Cardiac muscle cell (in vitro differentiated cells and primary cell): ENCODE measurements at places on chromosomes 3 and 15. TPM values are rescaled to one million over a fixed set of nuclear protein-coding genes. Genes with fewer than 3 reads are reported as not detected.

ITIH4 gene
- polyA plus RNA-seq, result 1.7 and 2.0 TPM in 2 replicates

TMC3 gene
- 0.20 TPM in 2 replicates for polyA plus RNA-seq

TMCO5A gene
- not detected in 2 replicates for polyA plus RNA-seq

WDR93 gene
- polyA plus RNA-seq, result 0.59 and 0.73 TPM in 2 replicates

RAB7A gene
- polyA plus RNA-seq, result 189 TPM in 2 replicates

DNA sequence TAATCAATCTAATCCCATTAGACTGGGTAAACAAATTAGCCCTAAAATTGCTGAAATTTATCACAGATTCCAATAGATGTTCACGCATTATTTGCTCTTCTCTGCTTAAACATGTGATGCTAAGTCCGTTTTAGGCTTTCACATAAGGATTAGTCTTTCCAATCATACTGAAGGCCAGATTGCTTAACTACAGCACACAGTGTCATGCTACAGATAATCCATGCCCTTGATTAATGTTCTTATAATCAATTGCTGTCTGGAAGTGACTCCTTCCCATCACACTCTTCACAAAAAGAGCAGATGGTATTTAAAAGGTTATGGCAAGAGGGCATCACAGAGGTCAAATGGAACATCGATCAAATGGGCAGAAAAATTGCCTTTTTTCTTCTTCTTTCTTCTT lies 471.5 kb upstream of the ROBO1 start:
- no peak for DNase-seq

DNA sequence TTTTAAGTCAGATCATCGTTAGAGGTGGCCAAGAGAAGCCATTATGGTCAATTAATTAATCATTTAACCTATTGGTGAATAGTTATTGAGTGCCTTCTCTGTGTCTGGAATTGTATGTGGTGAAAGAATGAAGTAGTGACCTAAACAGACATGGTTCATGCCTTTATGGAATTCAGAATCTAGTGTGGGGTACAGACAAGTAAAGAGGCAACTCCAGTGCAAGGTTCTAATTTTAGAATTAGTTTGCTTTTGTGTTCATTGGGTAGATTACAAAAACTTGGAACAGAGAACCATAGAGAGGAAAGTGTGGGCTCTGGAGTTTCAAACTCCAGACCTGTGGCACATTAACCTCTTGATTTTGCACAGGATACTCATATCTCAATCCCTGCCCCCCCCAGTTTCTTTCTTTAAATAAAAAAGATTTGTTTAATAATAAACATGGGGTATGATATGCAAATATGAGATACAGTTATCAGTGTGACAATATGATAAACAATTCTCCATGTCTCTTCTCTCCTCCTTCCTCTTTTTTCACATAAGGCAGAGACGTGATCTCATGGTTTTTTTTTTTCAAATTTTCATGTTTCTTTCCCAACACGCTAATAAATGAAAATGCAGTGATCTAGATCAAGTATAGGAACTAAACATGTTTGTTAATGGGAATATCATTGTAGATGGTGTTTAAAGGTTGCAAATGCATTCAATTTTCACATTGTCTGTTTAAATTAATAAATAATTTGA lies 117.9 kb downstream of the MITF start:
- peak; percentile 59 for DNase-seq

DNA sequence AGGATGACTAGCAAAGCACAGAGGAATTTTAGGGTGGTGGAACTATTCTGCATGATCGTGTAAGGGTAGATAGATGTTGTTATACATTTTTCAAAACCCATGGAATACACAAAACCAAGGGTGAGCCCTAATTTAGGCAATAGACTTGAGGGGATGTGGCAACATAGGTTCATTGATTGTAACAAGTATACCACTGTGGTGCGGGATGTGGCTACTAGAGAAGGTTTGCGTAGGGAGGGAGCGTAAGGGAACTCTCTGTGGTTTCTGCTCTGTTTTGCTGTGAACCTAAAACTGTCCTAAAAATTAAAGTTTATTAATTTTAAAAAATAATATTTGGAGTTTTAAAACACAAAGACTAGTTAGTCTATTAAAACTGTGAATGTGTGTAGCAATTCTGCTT lies 202.8 kb downstream of the PLCL2 start:
- DNase-seq, result no peak

- no peak for DNase-seq
Observed at GRCh38 chr15:64808785-64809453, 16.5 kb downstream of the PIF1 start.

DNA sequence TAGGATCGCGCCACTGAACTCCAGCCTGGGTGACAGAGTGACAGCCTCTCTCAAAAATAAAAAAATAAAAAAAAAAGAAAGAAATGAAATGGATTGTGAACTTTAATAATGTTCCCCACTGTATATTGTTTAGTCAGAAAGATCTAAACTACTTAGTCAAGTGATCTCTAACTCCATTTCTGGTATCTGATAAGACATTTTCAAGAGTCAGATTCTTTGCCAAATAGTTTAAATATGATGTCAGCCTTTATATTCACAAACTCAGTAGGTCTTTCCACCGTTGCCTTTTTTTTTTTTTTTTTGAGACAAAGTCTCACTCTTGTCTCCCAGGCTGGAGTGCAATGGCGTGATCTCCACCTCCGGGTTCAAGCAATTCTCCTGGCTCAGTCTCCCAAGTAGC lies 29.0 kb upstream of the OSBPL11 start:
- DNase-seq, result peak; percentile 21

GRCh38 chr3:111531446-111531845 lies 10.6 kb upstream of the CD96 start:
- no peak for DNase-seq

DNA sequence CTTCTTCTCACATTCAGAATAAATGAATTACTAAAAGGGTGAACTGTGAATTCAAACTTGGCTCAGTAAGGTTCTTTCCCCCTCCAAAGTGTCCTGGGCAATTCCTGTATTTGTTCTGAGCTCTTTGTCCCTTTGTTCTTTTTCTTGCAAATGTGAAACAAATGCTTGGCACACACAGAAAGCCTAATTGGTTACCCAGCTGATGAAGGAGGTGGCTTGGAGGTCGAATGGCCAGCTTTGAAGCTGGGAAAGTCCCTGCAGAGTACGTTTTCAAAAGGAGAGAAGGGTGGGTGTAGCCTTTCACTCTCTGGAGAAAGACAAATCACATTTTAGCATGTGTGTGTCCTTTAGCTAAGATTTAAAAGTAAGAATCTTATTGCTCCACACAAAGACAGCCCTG lies 154.4 kb downstream of the PEX5L start:
- DNase-seq, result no peak

GRCh38 chr15:43493703-43494472 lies 932 bp upstream of the TP53BP1 start:
- no peak for DNase-seq

GRCh38 chr3:141346839-141347238 lies 21.5 kb upstream of the ZBTB38 start:
- no peak for DNase-seq

DNA sequence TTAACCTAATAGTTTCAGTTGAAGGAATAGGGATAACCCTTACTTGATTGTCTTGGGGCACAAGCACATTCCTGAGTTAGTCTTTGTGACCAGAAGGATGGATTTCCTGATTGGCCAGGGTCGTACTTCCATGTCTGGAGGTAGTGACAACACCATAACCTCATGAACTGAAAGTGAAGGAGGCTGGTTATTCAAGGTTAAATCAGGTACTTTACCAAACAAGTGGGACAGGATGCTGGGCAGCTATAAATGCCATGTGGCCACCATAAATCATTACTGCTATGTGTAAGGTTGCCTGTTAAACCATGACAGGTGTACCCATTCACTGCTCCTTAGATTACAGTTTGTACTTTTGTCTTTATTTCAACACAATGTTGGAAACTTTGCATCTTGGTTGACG lies 128.3 kb upstream of the SAMMSON start:
- no peak for DNase-seq

GRCh38 chr15:80582816-80583423 lies 112.2 kb upstream of the ABHD17C start:
- no peak for DNase-seq

DNA sequence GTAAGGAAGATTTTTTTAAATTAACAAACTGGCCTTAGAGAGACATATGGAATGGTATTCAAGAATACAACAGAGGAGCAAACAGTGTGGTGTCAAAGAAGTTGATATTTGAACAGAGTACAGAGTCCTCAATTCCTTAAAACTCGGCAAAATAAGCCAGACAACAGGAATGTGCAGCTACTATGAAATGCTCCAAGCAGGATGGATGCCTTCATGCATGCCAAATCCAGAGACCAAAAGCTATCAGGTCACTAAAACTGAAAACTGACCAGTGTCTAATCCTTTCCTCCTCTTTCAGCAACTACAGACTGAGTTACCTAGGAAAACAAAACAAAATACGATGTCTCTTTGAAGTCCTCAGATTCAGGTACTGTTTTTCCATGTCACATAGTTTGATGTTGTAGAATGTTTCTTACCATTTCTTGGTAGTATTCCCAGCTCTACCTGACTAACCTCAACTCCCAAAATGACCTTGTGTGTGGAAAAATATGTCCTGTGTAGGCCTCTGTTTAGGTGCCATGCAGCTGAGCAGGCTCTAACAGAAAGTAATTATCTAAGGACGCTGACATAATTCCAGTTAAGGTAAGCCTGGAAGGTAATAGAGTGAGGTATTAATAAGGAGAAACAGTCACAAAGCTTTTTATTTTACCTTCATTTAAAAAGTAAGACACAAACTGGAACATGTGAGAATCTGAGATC lies 46.9 kb downstream of the TBL1XR1 start:
- no peak for DNase-seq

GRCh38 chr3:55893045-55893664 lies 406.0 kb upstream of the WNT5A start:
- DNase-seq, result no peak

DNA sequence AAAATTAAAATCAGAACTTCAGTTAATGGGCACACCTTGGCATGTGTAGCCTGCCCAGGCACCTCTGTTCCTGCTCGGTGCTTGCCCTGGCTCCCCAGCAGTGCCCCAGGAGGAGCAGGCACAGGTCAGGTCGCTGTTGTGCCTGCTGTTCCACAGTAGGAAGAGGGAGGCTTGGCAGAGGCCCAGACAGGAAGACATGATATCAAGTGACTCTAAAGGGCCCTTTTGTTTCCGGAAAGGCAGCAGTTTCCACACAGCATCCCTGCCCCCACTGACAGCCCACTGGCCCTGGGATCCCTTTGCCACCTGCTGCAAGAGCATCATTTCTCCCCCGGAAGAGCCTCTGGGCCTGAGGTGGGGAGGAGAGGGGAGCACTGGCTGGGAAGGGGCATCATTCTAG lies 40.5 kb upstream of the HES1 start:
- no peak for DNase-seq

DNA sequence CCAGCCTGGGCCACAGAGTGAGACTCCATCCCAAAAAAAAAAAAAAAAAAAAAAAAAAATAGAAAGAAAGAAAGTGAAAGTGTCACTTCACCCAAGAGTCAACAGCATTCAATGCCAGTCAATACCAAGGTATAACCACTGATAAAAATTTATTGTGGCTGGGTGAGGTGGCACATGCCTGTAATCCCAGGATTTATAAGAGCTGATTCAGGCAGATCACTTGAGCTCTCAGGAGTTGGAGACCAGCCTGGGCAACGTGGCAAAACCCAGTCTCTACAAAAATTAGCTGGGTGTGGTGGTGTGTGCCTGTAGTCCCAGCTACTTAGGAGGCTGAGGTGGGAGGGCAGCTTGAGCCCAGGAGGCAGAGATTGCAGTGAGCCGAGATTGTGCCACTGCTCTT lies 46.5 kb upstream of the PIK3CB start:
- DNase-seq, result no peak

GRCh38 chr3:73432023-73432705 lies 192.6 kb downstream of the PDZRN3 start:
- DNase-seq, result peak; percentile 68

GRCh38 chr15:70222606-70223005 lies 124.9 kb upstream of the TLE3 start:
- no peak for DNase-seq

- no peak for DNase-seq
Observed at GRCh38 chr3:157376603-157377300, 59.9 kb upstream of the PTX3 start.

DNA sequence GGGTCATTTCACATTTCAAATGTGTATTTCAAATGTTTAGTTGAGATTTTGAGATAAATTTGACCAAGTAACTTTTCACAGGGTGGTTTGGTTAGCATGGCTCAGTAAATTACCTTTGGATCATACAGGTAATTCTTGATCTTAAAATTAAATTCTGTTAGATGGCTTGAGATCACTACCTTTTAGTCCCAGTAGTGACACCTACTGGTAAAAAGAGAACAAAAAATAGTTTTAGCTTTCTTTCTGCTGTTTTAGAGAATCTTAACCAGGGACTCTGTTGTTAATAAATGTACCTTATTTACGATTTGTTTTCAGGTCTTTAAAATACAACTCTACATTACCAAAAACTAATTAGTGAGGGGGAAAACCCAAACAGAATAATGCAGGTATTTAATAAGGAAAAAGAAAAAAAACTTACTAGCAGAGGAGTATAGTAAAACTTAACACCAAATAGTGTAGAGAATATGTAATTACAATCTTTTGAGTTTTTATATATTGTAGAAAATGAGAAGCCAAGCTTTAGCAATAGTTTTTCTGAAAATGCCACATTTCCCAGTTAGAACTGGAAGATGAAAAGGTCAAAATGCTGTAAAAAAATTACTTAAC lies 620.3 kb upstream of the AGTR1 start:
- DNase-seq, result peak; percentile 34

GRCh38 chr15:62706317-62706716 lies 336.2 kb upstream of the TPM1 start:
- no peak for DNase-seq

DNA sequence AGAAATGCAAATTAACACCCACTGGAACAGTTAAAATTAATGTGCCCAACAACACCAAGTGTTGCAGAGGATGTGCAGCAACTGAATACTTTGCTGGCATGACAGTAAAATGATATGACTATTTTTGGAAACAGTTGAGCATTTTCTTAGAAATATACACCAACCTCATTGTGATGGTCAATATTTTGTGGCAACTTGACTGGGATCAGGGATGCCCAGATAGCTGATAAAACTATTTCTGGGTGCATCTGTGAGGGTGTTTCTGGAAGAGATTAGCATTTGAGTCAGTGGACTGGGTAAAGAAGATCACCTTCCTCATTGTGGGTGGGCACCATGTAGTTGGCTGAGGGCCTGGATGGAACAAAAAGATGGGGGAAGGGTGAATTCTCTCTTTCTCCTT lies 57.9 kb downstream of the RPLP1 start:
- DNase-seq, result no peak

GRCh38 chr3:12458901-12459300 lies 25.4 kb upstream of the TSEN2 start:
- DNase-seq, result peak; percentile 56
